ENCODE measurements at places on chromosomes 1 and 21.

DNA sequence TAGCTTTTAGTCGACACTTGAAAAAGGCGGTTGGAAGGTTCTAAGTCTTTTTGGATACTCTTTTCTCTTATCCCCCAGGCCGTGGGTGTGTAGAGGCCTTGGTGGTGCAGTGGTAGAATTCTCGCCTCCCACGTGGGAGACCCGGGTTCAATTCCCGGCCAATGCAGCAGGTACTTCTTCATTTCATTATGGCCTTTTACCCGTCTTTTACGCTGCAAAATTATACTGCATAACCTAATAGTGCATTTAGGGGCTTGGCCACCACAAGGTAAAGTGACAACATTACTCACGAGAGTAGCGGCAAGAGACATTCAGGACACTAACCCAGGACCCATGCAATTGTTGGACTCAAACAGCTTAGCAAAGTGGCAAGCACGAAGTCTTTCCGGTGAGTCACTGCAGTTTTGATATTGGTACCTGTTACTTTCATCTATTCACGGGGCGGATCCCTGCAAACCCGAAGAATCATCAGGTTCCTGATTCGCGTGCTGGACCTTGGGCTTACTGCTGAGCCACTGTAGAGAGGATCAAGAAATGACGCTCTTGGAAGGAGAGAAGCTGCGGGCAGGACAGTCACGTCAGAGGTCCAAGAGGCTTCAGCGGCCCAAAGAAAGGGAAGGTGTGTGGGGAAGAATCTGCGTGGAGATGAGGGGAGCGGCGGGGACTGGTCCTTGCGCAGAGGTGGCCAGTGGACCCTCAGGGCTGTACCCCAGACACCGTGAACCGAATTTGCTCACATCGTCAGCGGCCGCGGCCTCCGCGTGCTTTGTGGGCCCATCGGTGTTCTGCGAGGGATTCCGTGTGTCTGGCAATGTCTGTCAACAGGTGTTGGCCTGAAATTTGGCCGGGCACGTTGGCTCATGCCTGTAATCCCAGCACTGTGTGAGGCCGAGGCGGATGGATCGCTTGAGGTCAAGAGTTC lies 12.9 kb upstream of the RNU1-4 start:
- DNase-seq = peak; percentile 84

DNA sequence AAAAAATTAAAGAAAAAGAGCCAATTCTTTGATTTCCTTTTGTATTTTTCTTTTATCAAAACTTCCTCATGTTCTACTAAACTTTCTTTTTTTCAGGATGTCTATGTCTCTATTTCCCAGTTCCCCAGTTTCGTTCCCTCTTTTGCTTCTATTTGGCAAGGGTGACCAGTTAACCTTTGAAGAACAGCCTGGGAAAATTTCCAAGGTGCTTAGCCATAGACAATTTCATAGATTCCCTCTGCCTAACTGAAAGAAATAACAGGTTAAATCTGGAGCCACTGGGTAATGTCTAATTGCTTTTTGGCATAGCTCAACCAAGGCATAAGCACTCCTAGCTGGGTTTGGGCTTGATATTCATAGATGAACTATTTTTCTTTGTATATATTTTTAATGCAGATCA lies 272.3 kb downstream of the ADGRL2 start:
- DNase-seq = no peak

GRCh38 chr1:117359561-117360289 lies 7.5 kb upstream of the MAN1A2 start:
- no peak for DNase-seq

DNA sequence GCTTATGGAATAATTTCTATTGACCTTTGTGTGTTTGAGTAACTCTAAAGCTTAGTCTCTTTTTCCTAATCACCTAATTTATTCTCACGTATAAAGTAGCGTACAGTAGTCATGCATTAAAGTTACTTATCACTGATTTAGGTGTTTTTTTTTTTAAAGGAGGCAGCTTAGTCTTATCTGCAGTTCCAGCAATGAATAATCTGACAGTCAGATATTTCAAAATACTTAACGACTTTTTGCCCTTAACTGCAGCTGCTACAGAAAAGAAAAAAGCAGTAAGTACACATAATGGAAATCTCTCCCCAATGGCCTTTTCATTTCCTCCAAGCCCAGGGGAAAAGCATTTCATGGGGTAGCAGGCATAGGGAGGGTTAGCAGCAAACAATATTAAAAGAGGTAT lies 54.6 kb downstream of the SLC35F3 start:
- no peak for DNase-seq

GRCh38 chr1:204867666-204868339 lies 2.9 kb upstream of the NFASC start:
- no peak for DNase-seq

DNA sequence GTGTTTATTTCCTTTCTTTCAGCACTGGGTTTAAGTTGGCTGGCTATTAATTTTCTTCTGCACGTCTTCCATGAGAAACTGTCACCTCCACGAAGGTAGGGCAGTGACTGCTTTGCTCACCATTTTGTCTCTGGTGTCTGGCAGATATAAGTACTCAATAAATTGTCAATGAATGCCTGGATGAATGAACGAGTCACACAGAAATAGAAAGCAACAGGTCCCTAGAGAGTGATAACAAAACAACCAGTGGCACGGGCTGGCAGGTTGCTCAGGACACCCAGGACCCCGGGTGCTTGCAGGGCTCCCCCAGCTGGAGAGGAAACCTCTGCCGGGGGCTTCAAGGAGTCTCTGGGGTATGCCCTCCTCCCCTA lies 3.2 kb upstream of the MYOC start:
- no peak for DNase-seq
